ENCODE measurements at places on chromosomes 7 and 10.

GRCh38 chr7:77269360-77270093 lies 69.9 kb upstream of the FGL2 start:
- no peak for DNase-seq

- DNase-seq = peak; percentile 23
Observed at GRCh38 chr10:7819121-7819460, 786 bp downstream of the TAF3 start.

DNA sequence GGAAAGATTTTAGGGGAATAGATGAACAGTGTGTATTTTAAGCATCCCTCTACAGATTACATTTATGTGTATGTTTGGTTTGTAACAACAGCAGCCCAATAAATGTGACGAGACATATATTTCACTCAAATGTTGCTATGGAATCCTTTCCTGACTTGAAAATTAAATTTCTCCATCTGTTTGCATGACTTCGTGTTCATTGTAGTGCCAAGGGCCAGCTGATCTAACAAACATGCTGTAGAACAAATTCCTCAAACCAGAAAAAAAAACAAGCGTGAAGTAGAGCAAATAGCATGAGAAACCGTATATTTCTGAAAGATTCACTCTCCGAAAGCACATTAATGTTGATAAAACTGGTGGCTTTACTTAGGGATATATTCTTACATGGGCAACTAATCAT lies 87.8 kb downstream of the NRCAM start:
- no peak for DNase-seq

- DNase-seq = no peak
Observed at GRCh38 chr10:63077800-63078199, 55.3 kb upstream of the NRBF2 start.

DNA sequence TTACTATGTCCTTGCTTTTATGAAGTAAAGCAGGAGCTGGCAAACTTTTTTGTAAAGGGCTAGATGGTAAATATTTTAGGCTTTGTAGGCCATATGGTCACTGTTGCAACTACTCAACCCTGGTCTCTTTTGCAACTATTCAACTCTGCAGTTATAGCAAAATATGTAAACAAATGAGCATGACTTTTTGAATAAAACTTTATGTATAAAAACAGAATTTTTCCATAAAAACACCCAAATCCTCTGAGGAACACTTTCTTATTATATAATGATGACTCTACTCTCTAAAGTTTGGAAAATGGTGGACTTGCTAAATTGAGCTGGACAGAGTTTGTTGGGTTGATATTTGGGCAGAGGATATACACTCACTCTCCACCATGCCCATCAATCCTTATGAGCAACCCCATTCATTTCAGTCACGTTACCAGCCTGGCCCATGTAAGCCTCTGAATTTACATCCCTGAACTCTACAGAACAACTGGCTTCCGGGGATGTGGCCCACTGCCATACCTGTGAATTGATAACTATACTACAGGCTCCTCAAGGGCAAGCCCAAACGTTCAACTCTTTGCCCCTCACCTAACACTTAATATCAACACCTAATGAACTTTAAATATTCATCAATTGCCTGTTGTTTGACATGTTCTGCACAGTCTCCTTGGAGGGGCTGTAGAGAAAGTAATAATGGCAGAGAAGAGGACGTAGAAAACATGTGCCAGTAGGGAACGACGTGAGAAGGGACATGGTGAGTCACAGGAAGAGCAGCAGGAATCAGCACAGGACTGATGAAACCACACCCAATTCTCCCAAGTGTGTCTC lies 37.6 kb downstream of the SGMS1 start:
- no peak for DNase-seq

Data from activated naive CD8-positive, alpha-beta T cell treated with anti-CD3 and anti-CD28 coated beads, Interleukin-2, amount 50 U/mL, for 24 hours (primary cell).